HFFc6 (cell line): ENCODE measurements at places on chromosomes 7 and 10. TPM values are rescaled to one million over a fixed set of nuclear protein-coding genes. Genes with fewer than 3 reads are reported as not detected.

The ZNF735 gene
- total RNA-seq, result not detected in 2 replicates

DNA sequence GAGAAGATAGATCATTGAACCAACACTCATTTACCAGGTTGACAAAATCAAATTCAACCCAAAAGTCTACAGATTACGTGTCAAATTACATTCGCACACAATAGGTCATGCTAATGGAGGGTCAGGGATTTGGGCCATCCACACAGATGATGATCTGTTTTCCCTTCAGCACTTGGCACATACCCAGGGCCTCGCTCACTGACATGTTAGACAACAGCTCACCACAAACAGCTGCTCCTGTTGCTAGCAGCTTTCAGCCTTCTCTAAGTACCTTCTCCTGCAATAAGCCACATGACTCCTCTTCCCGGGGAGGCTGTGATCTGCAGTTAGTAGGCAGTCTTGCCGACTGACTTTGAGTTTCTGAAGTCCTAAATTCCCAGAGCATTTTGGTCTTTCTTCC, 18.4 kb downstream of the NKX2-3 start:
- no peak overlapping the region for H3K4me3 ChIP-seq
- H3K4me1 ChIP-seq, result peaks cover 32% of the 10 kb centered on the region
- no peaks in the 10 kb centered on the region for H3K36me3 ChIP-seq
- DNase-seq, result peak; percentile 40
- H3K27me3 ChIP-seq, result peaks cover 38% of the 10 kb centered on the region
- no peak overlapping the region for H3K27ac ChIP-seq

GRCh38 chr10:50621968-50622705, 1.6 kb downstream of the SGMS1 start:
- peaks cover 23% of the 10 kb centered on the region for H3K4me1 ChIP-seq
- H3K27ac ChIP-seq, result peak overlapping the region; percentile 84

DNA sequence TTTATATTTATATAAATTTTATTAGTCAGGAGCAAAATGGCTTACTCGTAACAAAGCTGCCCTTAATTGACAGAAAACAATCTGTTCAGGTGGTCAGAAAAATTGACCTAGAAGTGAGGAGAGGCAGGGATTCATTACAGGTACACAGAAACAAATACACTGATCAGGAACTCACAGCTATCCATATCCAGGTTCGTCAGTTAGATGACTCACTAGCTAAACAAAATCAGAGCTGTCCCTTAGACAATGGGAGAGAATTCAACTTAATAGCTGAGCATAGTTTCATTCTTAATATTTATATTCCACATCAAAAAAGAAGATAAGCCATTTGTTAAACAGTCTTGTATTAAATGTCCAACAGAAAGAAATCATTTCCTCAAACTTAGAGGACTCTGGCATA, 41.7 kb downstream of the HYCC1 start:
- H3K27me3 ChIP-seq, result no peaks in the 10 kb centered on the region
- H3K4me1 ChIP-seq, result peaks cover 12% of the 10 kb centered on the region
- no peak overlapping the region for H3K4me3 ChIP-seq
- H3K36me3 ChIP-seq, result peaks cover 59% of the 10 kb centered on the region
- no peak overlapping the region for H3K27ac ChIP-seq

DNA sequence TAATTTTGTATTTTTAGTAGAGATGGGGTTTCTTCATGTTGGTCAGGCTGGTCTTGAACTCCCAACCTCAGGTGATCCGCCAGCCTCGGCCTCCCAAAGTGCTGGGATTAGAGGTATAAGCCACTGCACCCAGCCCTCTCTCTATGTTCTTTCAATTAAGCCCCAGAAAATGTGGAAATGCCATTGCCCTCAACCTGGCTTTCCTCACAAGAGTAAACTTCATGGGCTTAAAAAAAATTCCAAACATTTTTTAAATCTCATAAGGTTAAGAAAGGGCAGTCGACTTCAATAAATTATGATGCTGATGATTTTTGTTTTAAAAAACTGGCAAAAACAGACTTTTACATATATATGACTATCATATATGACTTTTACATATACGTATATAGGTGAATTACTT, 107.6 kb downstream of the TES start:
- DNase-seq, result no peak
- H3K27me3 ChIP-seq, result no peaks in the 10 kb centered on the region; the same call in 1 of the 2 replicates
- H3K36me3 ChIP-seq, result peaks cover 28% of the 10 kb centered on the region
- H3K4me3 ChIP-seq, result no peak overlapping the region; the same call in 1 of the 2 replicates
- H3K4me1 ChIP-seq, result peaks cover 76% of the 10 kb centered on the region

- DNase-seq, result no peak
- peaks cover 3% of the 10 kb centered on the region; the same call in 1 of the 2 replicates for H3K27me3 ChIP-seq
- no peak overlapping the region for H3K4me3 ChIP-seq
- no peak overlapping the region; the same call in 1 of the 2 replicates for H3K27ac ChIP-seq
Measured at GRCh38 chr7:133584956-133585668, 332.2 kb downstream of the EXOC4 start.

The TAS2R41 gene
- total RNA-seq, result not detected in 3 replicates

The VGF gene
- 0.29 to 0.73 TPM (median 0.34 TPM) in 3 replicates for total RNA-seq

The GTF2I gene
- 143 to 150 TPM (median 149 TPM) in 3 replicates for total RNA-seq

GRCh38 chr7:42167206-42167605, 69.8 kb downstream of the GLI3 start:
- H3K4me1 ChIP-seq, result peaks cover 41% of the 10 kb centered on the region
- DNase-seq, result no peak
- H3K4me3 ChIP-seq, result no peak overlapping the region
- no peaks in the 10 kb centered on the region; the same call in 1 of the 2 replicates for H3K27me3 ChIP-seq
- H3K36me3 ChIP-seq, result no peaks in the 10 kb centered on the region

- no peak overlapping the region for H3K27ac ChIP-seq
- peaks cover 54% of the 10 kb centered on the region for H3K27me3 ChIP-seq
- no peak overlapping the region for H3K4me3 ChIP-seq
- H3K4me1 ChIP-seq, result peaks cover 36% of the 10 kb centered on the region
- DNase-seq, result no peak
Measured at GRCh38 chr7:128162666-128163065, 78.4 kb upstream of the LEP start.

The CAMK1D gene
- total RNA-seq, result 0.72 to 2.0 TPM (median 1.2 TPM) in 3 replicates

The PRLHR gene
- total RNA-seq, result not detected in 3 replicates

The GIMAP4 gene
- not detected in 2 replicates for total RNA-seq

GRCh38 chr10:119776536-119776935, 50.7 kb downstream of the INPP5F start:
- peak; percentile 50 for DNase-seq
- no peak overlapping the region for H3K4me3 ChIP-seq
- no peak overlapping the region for H3K27ac ChIP-seq
- peaks cover 43% of the 10 kb centered on the region for H3K4me1 ChIP-seq
- H3K27me3 ChIP-seq, result no peaks in the 10 kb centered on the region; the same call in 1 of the 2 replicates
- peaks cover 9% of the 10 kb centered on the region; the same call in 1 of the 2 replicates for H3K36me3 ChIP-seq

GRCh38 chr7:43584195-43584586, 1.3 kb downstream of the STK17A start:
- peak overlapping the region; percentile 100 for H3K27ac ChIP-seq
- peaks cover 17% of the 10 kb centered on the region for H3K36me3 ChIP-seq
- H3K4me1 ChIP-seq, result peaks cover 59% of the 10 kb centered on the region
- peak; percentile 62 for DNase-seq
- H3K4me3 ChIP-seq, result peak overlapping the region; percentile 100
- peaks cover 9% of the 10 kb centered on the region for H3K27me3 ChIP-seq

DNA sequence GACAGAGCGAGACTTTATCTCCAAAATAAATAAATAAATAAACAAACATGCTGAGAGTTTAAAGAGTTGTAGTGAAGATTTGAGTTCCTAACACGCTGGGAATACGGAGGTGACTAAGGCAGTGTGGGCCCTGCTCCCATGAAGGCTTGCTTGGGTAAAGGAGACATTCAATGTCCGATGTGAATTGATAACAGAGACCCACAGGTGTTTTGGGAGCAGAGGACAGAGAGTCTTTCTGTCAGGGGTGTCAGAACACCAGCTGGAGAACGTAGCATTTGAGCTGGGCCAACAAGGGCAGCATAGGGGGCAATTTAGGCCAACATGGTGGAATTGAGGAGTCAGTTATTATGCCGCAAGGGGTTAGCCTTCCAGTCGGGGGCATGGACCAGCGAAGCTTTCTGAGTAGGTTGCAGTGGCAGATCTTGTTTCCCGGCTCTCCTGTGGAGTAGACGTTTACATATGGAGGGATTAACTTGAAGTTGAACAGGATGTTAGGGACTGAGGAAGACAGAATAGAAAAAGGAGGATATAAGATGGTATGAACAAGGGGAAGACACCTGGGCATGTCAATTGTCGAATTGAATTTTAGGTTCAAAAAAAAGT, 5.6 kb downstream of the PROSER2 start:
- H3K4me1 ChIP-seq, result peaks cover 18% of the 10 kb centered on the region
- peaks cover 16% of the 10 kb centered on the region for H3K27me3 ChIP-seq
- DNase-seq, result no peak
- H3K4me3 ChIP-seq, result no peak overlapping the region
- H3K36me3 ChIP-seq, result peaks cover 8% of the 10 kb centered on the region; the same call in 1 of the 2 replicates
- no peak overlapping the region for H3K27ac ChIP-seq

GRCh38 chr10:66925896-66926715, at the start of gene LRRTM3:
TSS of gene LRRTM3 (plus strand) at chr10:66926036.
- H3K27ac ChIP-seq, result no peak within 1 kb of the TSS
- H3K4me3 ChIP-seq, result peak within 1 kb of the TSS; percentile 49
- H3K36me3 ChIP-seq, result no peaks in the 10 kb centered on the region
- peaks cover 7% of the 10 kb centered on the region; the same call in 1 of the 2 replicates for H3K4me1 ChIP-seq
